ENCODE measurements at places on chromosomes 7 and 10.
A peak's percentile ranks its signal among the peaks of the same experiment; 100 is the strongest.

- DNase-seq, result peak; percentile 80
These were observed 1.2 kb downstream of the TPK1 start for GRCh38 chr7:144834641-144835144.

GRCh38 chr7:116461500-116461899 is 38.0 kb upstream of the CAV2 start:
- no peak for DNase-seq

GRCh38 chr7:101519324-101520023 is 109.6 kb downstream of the MYL10 start:
- no peak for DNase-seq

GRCh38 chr10:110214371-110214826 is 7.0 kb downstream of the MXI1 start:
- DNase-seq, result peak; percentile 68

GRCh38 chr7:26603631-26604030 is 260.8 kb downstream of the SKAP2 start:
- DNase-seq, result no peak

- no peak for DNase-seq
These were observed 49.3 kb downstream of the ABCB4 start for GRCh38 chr7:87426160-87426559.

- DNase-seq, result no peak
These were observed 50.2 kb downstream of the RABGEF1 start for GRCh38 chr7:66790725-66791124.

DNA sequence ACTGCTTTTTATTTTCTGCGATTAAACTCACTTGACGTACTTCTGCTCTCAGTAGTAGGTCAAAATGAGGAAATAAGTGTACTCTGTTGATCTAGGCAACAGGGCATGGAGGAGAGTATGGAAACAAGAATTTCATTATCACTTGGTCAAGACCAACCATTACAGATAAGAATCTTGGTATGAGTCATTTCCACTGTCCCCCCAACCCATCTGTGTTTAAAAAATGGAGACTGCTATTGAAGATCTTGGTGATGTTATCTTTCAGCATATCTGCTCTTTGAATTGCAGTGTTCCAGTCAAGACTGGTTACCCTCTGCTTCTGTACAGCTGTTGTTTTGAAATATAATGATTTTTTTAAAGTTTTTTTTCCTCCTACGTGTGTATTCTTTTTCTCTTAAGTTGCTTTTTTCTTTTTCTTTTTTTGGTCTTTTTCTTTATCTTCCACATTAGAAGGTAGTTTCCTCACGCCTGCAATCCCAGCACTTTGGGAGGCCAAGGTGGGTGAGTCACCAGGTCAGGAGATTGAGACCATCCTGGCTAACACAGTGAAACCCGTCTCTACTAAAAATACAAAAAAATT is 11.7 kb downstream of the STAM start:
- peak; percentile 81 for DNase-seq

DNA sequence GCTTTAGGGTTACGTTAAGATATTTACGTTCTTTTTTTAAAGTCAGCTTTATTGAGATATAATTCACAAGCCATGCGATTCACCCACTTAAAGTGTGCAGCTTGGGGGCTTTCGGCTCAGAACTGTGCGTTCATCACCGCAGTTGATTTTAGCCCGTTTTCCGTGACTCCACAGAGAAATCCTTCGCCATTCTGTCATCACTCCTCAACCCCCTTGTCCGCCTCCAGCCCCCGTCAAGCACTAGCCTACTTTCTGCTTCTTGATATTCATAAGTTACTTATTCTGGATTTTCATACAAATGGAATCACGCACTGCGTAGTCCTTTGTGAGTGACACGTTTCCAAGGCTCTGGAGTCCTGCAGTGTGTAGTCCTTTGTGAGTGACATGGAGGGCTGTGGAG is 20.4 kb downstream of the FAM20C start:
- no peak for DNase-seq

DNA sequence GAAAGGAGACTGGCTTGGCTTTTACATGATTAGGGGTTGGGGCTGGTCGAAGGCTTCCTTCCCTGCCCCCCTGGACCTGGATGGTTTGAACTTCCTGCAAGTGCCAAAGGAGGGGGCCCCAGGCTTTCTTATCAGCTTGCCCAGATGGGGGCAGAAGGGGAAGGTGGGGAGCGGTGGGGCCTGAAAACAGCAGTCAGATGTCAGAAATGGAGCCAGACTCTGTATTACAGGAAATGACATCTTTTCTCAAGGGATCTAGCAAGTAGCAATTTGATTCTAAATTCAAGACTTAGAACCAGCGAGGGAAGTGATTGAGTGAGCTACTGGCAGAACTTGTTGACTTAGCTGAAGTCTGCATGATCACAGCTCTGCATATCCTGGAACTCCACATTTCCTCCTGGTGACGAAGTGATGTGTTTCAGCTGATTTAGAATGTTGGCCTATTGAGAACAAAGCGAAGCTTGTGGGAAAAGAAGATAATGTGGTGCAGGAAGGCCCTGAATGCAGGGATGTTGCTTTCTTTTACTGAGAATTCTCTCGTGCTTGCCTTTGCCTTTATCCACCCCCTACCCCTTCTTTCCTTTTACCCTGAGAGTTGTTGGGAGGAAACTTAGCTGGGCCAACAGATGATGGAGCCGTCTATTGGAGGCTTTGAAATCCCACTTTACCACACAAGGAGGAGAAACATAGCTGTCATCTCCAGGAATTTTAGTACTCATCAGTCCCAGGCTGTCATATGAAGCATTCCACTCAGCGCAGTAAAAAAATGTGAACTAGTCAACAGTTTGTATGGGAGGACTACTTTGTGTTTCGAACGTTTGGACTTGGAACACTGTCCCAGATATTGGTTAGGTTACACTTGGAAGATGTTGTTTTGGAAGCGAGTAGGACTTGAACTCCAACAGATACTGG is 43.2 kb downstream of the CCNY start:
- peak; percentile 94 for DNase-seq

GRCh38 chr10:117135480-117136140 is 2.5 kb downstream of the VAX1 start:
- no peak for DNase-seq

DNA sequence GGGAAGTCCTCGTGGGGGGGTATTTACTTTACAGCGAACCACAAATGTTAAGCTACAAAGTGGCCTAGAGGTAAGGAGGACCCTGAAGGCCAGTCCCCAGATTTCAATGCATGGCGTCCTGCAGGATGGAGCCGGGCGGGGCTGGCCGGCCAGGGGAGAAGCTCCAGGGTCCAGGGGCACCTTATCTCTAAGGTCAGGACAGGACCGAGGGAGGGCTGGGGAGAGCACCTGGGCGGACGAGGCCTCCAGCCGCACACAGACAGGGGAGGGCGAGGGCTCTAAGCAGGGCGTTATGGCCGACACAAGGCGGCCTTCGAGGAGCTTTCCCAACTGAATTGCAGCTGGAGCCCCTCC is 96.4 kb upstream of the DIP2C start:
- DNase-seq, result no peak

- DNase-seq, result no peak
These were observed 146.5 kb downstream of the SFMBT2 start for GRCh38 chr10:7264313-7264756.

- no peak for DNase-seq
These were observed 1024.8 kb upstream of the AUTS2 start for GRCh38 chr7:68573271-68574005.

GRCh38 chr7:114085592-114086501 is 167.0 kb upstream of the PPP1R3A start:
- DNase-seq, result peak; percentile 94

Measured in KBM-7 (cell line).